Right renal cortex interstitium (tissue), 3 donors: ENCODE measurements at places on chromosomes 7 and 10. TPM values are rescaled to one million over a fixed set of nuclear protein-coding genes. Genes with fewer than 3 reads are reported as not detected.

The SH2D4B gene
- polyA plus RNA-seq = 0.14 TPM

The LRRD1 gene
- 0.17 TPM for polyA plus RNA-seq

The ZNF786 gene
- 10.2 TPM for polyA plus RNA-seq

The TMEM236 gene
- polyA plus RNA-seq = 0.26 TPM

The AEBP1 gene
- polyA plus RNA-seq = 60.0 TPM
